ENCODE measurements at places on chromosomes 1 and 21. TPM values are rescaled to one million over a fixed set of nuclear protein-coding genes. Genes with fewer than 3 reads are reported as not detected.

FAM110D gene
- total RNA-seq = 0.70 TPM

ANKRD45 gene
- total RNA-seq = 1.8 TPM

RHD gene
- total RNA-seq = not detected

GRCh38 chr21:41888749-41889376, 9.7 kb upstream of the PRDM15 start:
- no peak overlapping the region for H3K27ac ChIP-seq
- H3K36me3 ChIP-seq = no peaks in the 10 kb centered on the region
- H3K4me1 ChIP-seq = no peaks in the 10 kb centered on the region
- H3K27me3 ChIP-seq = no peaks in the 10 kb centered on the region

DNA sequence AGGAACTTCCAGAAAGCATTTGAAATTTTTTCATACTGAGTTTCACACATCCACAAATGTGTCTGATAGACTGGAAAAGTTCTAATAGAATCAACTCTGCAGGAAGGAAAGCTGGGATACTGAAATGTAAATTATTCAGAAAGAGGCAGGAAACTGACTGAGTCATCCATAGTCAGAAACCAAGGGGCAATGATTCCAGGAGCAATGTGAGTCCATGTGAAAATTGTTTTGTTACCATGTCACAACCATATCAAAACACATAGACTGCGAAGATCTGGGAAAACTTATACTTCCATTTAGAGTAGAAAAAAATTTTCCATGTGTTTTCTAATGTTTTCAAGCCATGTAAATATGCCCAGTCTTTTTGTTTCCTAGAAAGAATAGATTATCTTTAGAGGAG, 142.3 kb upstream of the TMPRSS15 start:
- no peak overlapping the region for H3K4me3 ChIP-seq
- H3K27me3 ChIP-seq = no peaks in the 10 kb centered on the region
- H3K27ac ChIP-seq = peak overlapping the region; percentile 58
- peak; percentile 63 for DNase-seq
- H3K36me3 ChIP-seq = no peaks in the 10 kb centered on the region

DNA sequence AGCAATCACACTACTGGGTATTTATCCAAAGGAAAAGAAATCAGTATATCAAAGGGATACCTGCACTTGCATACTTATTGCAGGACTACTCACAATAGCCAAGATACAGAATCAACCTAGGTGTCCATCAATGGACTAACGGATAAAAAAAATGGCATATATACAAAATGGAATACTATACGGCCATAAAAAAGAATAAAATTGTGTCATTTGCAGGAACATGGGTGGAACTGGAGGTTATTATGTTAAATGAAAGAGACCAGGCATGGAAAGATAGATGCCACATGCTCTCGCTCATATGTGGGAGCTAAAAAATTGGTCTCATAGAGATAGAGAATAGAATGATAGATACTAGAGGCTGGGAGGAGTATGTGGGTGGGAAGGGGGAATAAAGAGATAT, 29.3 kb upstream of the CAP1 start:
- no peaks in the 10 kb centered on the region for H3K27me3 ChIP-seq
- no peak overlapping the region for H3K4me3 ChIP-seq
- H3K36me3 ChIP-seq = no peaks in the 10 kb centered on the region
- peaks cover 14% of the 10 kb centered on the region for H3K4me1 ChIP-seq
- DNase-seq = no peak
